ENCODE measurements at places on chromosomes 3 and 15.

DNA sequence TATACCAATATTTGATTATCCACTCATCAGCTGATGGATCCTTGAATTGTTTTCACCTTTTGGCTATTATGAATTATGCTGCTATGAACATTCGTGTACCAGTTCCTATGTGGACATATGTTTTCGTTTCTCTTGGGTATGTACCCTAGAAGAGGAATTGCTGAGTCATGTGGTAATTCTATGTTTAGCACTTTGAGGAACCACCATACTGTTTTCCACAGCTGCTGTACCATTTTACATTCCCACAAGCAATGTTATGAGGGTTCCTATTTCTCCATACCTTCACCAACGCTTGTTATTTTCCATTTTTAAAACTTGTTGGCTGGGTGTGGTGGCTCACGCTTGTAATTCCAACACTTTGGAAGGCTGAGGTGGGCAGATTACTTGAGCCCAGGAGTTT, 62.9 kb downstream of the RPLP1 start:
- no peak for DNase-seq

GRCh38 chr3:102736288-102736974, 301.6 kb downstream of the ZPLD1 start:
- DNase-seq, result no peak

GRCh38 chr3:106058475-106058874, 189.7 kb upstream of the CBLB start:
- DNase-seq, result no peak

- DNase-seq, result no peak
Measured at GRCh38 chr3:101588616-101589015, 14.6 kb downstream of the PCNP start.

GRCh38 chr3:108189440-108189839, 32.8 kb downstream of the IFT57 start:
- DNase-seq, result no peak

- DNase-seq, result no peak
Measured at GRCh38 chr3:143040261-143040879, 39.0 kb downstream of the U2SURP start.

GRCh38 chr3:196617256-196617655, 22.2 kb upstream of the NRROS start:
- DNase-seq, result no peak

DNA sequence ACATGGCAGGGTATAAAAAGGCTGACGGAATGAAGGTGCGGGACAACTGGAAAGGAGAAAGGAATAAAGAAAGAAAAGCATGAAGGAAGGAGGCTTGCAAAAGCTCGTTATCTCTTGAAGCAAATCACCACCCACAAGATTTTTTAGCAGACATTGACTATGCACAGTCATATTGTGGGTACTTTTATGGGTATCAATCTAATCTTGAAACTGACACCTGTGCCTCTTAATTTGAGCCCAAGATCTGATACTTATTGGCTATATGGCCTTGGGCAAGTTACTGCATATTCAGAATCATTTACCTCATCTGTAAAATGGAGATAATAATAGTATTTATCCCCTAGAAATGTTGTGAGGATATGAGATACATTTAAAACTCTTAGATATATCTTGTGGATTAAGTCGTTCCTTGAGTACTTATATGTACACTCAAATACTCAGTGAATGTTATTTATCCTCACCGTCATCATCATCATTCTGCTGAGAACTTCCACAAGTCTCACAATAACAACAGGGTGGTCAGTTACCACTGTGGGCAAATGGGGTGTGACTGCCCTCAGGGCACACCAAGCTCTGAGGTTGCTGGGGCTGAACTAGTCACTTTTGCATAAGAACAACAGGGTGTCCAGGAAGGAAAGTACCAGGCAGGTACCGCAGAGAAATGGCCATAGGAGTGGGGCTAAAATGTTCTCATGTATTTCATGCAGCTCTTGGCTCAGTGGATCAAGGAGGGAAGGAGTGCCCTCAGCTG, 266.1 kb downstream of the SLC9A9 start:
- no peak for DNase-seq

DNA sequence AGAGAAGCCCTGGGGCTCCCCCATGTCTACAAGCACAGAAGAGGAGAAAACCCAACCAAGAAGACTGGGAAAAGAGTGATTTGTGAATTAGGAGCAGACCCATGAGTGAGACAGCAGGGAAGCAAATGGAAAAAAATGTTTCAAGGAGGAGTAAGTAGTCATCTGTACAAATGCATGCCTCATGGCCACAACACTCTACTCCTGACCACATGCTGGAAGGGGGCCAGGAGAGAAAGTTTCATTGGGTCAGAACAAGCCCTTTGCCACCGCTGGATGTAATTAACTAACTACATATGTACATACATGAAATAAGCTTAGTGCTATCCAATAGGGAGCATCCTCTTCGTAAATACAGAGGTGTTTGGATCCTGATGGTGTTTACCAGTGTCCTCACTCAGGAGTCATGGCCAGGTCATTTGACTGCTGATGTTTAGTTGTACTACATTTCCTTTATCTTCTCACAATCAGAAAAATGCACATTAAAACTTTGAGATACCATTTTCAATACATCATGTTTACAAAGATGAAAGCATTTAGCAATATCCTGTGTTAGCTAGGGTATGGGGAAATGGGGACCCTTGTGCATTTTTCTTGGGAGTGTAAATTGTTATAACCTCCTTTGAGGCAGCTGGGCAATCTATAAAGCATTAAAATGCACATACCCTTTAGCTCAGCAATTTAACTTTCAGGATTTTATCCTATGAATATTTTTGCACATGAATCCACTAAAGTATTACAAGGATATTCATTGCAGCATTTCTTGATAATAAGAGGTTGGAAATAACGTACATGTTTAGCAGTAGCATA, 27.1 kb downstream of the CLRN1 start:
- no peak for DNase-seq

GRCh38 chr15:56568466-56569167, 103.7 kb upstream of the MNS1 start:
- no peak for DNase-seq

DNA sequence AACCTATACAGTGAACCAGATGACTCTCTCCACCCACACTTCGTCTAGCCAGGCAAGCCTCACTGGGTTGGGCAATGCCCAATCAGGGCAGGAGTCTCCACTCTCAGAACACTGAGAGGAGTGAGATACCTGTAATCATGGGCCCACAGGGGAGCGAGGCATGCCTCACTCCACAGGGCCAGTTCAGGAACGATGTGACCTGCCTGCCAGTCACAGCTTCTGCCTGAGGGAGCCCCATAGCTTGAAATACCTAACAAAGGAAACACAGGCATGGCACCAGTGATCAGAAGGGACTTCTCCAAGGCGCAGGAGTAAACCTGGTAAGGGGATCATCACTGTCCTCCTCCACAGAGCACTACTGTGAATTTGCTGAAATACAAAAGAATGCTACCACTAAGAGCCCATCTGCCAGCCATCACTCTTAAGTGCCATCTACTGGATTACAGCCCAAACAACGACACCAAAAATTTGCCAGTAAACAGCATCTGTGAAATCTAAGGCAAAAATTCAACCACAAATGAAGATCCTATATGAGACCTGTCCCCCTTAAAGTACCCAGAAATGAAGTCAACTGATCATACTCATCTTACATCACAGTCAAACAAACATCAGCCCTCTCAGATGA, 689.9 kb upstream of the SEMA6D start:
- no peak for DNase-seq

DNA sequence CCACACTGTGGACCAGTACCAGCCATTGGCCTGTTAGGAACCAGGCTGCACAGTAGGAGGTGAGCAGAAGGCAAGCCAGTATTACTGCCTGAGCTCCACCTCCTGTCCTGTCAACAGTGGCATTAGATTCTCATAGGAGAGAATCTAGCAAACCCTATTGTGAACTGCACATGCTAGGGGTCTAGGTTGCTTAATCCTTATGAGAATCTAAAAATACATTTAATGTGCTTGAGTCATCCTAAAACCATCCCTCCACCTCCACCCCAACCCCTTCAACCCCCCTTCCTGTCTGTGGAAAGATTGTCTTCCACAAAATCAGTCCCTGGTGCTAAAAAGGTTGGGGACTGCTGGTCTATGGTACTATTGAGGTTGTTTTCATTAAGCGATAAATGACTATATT, 49.3 kb upstream of the KCNAB1 start:
- no peak for DNase-seq

- no peak for DNase-seq
Measured at GRCh38 chr3:114272271-114272670, 21.6 kb upstream of the TIGIT start.

DNA sequence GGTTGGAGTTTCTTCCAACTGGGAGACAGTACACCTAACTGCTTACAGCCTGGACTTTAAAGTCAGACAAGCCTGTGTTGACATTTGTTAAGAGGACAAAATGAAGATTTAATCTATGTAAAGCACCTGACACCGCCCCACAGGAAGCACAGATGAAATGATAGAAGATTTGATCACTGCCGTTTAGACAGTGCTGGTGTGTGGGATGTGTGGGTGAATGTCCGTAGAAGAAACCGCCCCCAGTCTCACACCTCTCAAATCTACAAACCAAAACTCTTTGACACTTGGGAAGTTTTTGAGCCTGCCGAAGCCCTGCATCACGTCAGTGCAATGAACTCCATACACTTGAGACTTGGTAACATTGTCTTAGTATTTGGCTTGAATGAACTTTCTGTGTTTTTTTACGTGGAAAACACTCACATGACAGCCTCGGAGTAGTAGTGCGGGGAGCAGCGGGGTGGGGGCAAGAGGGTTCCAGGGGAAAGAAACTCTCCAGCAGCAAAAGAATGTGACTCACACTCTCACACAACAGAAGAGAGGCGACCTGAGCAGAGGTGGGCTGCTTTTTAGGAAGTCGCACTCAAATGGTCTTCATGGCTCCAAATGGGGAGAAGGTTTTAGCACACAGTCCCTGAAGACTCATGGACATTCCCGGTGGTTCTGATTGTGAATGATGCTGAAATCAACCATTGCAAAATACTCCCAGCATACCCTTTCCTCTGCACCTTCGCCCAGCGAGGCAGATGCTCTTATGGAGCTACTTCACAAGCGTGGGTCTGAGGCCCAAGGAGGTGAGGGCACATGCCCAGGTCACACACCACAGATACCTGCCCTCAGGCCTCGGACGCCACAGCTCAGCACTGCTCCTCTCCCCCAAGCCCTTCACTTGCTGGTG, 79.2 kb downstream of the SRGAP3 start:
- peak; percentile 22 for DNase-seq

DNA sequence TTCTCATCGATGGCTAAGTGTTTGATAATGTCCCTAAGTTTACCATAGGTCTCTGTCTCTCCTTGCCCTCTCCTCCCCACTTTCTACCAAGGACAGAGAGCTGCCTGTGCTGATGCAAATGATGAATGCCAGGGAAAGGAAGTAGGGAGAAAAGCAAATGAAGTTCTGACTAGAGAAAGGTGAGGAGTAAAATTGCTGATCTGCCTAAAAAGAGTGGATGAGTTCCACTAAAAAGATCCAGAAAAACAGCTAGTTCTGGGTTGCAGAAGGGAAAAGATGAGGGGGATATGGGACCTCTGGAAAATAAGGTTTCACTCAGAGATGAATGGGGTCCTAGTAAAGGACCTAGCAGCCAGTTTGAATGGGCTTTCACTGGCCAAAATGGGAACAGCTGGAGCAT, 13.8 kb downstream of the MYZAP start:
- no peak for DNase-seq

DNA sequence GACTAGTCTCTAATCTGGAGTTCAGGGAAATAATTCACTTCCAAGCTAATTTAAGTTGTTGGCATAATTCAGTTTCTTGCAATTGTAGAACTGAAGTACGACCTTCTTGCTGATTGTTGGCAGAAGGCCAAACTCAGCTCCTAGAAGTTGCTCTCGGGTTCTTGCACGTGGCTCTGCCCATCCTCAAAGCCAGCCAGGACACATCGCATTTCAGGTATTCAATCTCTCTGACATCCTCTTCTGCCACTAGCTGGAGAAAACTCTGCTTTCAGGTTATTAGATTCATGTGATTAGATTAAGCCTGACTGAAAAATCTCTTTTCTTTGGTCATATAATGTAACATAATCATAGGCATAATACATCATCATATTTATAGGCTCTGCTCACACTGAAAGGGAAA, 362.0 kb downstream of the ZPLD1 start:
- DNase-seq, result no peak

- peak; percentile 79 for DNase-seq
Measured at GRCh38 chr3:98556164-98557130, 24.7 kb downstream of the GPR15 start.

DNA sequence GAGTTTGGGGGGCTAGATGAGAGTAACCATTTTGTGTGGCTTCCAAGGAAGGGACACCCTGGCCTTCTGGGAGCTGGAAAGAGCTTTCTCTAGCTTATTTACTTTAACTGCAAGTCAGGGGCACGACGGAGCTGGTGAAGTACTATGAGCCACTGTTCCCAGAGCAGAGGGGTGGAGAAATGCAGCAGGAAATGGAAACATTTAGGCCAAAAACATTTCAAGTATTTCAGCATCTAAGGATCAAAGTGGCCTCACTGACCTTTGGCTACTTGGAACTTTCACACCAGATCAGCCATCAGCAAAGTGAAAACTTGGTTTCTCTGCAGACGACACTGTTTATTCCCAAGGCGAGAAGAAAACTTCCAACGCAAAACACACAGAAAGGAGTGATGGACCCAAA, 7.9 kb downstream of the DGKG start:
- no peak for DNase-seq

DNA sequence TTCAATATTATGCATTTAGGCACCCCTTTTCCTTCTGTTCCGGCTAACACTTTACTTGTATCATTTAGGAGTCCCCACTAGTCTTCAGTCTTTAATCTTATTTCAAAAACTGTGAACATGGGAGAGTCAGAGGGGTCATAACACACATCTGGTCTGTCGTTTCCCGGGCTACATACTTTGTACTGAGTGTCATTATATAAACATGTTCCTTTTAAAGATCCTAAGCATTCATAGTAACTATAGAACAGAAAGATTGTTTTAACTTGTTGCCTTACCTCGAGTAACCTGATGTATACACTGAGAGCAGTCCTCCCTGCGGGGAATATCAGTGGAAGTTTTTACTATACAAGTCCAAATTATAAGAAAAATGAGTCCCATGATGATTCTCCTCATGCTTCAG, 78.2 kb upstream of the VEPH1 start:
- no peak for DNase-seq

- DNase-seq, result no peak
Measured at GRCh38 chr15:93801206-93801605, 430.2 kb upstream of the MCTP2 start.
